GM03348 (cell line): ENCODE measurements at places on chromosomes 6 and 20.
A peak's percentile ranks its signal among the peaks of the same experiment; 100 is the strongest.

DNA sequence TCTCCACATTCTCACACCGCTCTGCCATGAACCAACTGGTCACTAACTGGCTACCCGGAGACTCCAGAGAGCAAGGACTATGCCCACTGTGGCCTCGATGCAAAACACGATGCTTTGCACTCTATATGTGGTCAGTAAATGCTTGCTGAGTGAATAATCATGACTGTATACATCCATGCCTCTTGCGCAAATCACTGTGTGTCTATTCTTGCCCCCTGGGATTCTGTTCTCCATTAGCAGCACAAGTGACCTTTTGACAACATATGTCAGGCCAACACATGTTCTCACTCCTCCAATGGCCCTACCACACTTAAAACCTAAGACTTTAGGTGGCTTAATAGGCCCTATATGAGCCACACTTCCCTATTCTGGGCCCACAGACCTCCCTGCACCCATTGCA is 16.9 kb downstream of the KIF16B start:
- no peak for DNase-seq

DNA sequence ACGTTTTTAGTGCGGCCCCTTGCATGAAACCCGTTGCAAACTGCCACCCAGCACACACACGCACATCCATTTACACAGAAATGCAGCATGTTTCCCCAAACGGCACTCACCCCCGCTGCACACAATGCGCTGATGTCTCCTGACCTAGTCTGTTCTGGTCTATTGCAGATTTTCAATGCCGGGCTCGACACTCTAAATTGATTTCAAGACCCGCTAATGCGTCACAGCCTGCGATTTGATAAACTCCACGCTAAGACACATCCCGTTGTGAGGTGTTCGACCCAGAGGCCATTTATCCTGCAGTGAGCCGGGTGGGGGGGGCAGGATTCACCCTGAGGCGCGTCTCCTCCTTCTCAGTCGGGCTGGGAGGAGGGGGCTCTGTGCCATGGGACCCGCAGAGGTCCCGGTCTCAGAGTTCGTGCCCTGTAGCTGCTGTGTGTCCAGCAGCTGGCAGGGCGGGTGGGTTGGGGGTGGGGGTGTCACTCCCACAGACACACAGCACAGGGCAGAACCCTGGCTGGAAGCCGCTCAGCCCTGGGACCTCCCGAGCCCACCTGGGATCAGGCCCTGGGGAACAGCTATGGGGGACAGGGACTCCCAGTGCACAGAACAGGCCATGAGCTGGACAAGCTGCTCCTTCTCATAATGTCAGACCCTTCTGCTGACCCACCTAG is 367.9 kb downstream of the PREX1 start:
- no peak for DNase-seq

DNA sequence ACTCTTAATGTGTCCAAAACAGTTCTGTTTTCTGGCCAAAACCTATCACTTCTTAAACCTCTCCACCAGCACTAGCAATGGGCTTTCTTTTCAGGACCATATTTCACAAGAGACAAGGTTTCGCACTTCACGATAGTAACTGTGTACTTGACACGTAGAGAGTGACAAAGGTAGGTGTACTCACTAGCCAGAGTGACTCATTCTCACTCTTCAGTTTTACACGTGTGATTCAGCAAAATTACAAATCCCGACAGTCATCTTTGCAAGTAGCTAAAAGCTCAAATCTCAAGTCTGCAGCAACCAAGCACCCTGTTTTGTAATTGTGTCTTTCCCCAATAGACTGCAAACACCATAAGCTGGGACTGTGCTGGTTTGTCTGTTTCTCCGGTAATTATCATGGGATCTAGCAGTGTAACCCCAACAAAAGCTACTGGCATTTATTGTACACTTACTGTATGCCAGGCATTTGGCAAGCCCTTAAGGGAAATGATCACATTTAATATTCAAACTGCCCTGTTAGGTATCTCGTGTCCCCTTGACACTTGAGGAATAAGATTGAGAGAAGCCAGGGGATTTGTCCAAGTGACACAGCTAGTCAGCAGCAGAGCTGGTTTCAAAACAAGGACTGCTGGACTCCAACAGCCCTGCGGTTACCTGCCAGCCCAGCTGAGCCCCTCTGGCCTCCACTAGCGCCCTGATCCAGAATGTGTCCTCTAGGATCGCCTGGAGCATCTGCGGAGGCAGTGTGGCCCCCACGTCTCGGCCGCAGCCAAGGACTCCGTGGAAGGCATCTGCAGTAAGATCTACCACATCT is 9.9 kb downstream of the PCIF1 start:
- DNase-seq: no peak

DNA sequence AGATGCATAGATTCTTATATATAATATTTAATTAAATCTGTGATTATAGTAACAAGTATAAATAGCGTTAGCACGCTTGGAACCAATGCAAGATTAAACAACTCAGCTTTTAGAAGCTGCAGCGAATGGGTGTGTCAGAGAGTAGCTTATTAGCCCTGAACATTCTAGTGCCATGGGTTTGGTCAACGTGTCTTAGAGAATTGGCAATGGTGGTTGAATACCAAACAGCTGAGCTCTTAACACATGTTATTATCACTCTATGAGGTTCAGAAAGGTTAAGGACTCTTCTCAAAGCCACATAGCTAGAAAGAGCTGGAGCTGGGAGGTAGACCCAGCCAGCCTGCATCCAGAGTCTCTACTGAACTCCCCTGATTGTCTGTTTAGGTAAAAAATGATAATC is 284.2 kb upstream of the CHD6 start:
- DNase-seq: no peak

GRCh38 chr20:21994203-21994602 is 288.7 kb downstream of the PAX1 start:
- no peak for DNase-seq

GRCh38 chr20:44494266-44494665 is 18.6 kb downstream of the TTPAL start:
- DNase-seq: peak; percentile 66

GRCh38 chr6:31652925-31653724 is 664 bp upstream of the BAG6 start:
- peak; percentile 91 for DNase-seq

DNA sequence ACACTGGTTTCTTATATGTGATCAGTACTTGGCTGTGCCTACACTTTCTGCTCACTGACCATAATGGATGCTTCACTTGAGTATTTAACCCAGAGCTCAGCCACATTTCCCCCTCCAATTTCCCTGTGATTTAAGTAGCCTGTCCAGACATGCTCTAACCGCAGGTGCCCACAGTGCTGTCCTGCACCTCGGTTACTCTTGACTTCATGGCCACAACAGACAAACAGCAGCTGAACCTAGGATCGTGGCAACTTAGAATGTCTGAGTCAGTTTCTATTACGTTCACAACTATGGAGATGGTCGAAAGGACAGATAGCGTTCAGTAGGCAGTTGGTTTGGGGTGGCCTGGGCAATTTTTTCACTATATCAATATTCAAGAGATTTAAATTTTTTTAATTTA is 306.9 kb upstream of the SGK1 start:
- no peak for DNase-seq

GRCh38 chr6:169579407-169580111 is 122.3 kb downstream of the WDR27 start:
- no peak for DNase-seq

DNA sequence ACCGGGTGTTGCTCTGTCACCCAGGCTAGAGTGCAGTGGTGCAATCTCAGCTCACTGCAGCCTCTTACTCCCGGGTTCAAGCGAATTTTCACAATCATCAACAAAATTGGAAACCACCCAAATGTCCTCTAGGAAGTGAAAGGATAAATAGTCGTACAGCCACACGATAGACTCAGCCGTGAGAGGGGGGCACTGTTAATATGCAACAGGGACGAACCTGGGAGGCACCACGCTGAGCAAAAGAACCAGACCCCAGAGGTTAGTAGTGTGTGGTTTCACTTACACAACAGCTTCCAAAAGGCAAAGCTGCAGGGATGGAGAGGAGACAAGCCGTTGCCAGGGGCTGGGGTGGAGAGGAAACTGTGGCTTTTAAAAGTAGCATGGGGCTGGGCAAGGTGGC is 30.1 kb upstream of the NTSR1 start:
- no peak for DNase-seq

DNA sequence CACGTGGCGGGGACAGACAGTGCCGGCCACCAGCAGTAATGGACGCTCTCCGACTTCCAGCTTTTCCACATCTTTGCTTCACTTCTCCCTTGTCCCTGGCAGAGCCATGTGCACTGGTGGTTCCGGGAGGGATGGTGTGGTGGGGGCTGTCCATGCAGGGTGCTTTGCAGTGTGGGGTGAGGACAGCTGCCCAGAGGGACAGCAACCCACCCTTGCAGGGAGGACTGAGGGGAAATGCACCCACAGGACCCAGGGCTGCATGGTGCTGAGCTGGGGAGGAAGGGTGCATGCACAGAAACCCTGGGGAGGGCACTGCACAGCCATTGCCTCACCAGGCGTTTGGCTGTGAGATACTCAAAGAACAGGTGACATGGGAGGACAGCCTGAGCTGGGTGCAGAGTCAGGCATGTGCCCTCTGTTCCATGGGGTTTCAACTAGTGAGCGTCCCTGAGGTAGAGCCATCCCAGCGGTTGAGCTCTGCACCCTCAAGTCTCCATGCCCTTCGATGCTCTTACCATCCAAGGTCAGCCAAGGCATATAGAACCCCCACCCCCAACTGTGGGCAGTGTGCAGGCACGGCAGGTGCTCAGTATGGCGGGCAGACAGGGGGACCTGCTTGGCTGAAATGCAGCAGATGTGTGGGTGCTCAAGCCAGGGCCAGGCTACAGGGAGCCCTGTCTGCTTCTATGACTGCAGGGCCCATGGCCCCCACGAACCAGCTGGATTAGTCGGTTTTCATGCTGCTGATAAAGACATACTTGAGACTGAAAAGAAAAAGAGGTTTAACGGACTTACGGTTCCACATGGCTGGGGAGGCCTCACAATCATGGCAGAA is 239.7 kb downstream of the TTLL2 start:
- DNase-seq: no peak

DNA sequence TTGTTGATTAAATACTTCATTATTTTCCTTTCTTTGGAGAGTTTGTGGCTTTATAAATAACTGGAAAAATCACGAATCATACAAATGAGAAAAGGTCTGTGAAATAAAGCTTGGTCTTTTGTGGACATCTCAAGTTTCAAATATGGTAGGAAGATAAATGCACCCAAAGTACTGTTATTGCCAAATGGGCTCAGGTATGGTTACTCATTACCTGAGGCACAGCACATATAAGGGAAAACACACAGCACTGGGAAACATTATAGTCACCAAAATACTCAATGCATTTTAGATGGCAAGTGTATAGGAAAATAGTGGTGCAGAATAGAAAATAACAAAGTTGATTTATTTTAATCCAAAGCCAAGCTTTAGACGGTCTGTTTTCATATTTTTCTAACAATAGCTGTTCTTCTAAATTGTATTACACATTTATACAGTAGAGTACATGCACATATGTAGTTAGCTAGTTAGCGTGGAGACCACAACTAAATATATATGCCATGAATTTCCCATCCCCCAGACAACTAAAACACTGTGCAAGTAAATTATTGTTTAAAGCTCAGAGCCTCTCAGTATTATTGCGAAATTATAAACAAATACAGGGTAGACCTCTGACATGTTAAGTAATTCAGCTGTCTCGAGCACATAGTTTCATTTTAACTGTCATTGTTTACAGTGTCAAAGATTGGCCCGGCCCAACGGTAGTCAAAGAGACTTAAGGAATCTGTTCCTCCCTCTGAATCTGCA is 336.0 kb downstream of the SYNE1 start:
- no peak for DNase-seq

DNA sequence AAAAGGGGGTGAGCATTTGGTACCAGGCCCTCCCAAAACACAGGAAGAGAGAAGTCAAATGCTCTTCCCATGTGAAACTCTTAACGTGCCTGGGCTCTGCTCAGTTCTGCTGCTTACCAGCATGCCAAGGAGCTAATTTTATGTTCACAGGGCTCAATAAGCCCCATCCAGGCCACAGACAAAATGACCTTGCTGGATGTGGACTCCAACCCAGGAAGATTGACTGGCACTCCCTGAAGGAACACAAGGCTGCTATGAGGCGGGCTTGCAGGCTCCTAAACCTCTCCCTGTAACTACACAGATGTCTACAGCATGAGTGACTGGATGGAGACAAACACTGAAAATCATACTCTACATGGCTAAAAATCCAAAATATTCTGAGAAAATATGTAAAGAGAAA is 50.6 kb downstream of the CHD6 start:
- no peak for DNase-seq

- DNase-seq: no peak
Observed at GRCh38 chr6:136696238-136696637, 96.0 kb downstream of the MAP3K5 start.

- peak; percentile 60 for DNase-seq
Observed at GRCh38 chr6:158047127-158047518, 65.5 kb downstream of the SYNJ2 start.

- DNase-seq: no peak
Observed at GRCh38 chr20:49480236-49480635, 2.2 kb downstream of the KCNB1 start.

- DNase-seq: no peak
Observed at GRCh38 chr20:34420146-34420545, 57.1 kb downstream of the ITCH start.

- peak; percentile 45 for DNase-seq
Observed at GRCh38 chr6:149965194-149966020, 1.7 kb downstream of the ULBP1 start.

DNA sequence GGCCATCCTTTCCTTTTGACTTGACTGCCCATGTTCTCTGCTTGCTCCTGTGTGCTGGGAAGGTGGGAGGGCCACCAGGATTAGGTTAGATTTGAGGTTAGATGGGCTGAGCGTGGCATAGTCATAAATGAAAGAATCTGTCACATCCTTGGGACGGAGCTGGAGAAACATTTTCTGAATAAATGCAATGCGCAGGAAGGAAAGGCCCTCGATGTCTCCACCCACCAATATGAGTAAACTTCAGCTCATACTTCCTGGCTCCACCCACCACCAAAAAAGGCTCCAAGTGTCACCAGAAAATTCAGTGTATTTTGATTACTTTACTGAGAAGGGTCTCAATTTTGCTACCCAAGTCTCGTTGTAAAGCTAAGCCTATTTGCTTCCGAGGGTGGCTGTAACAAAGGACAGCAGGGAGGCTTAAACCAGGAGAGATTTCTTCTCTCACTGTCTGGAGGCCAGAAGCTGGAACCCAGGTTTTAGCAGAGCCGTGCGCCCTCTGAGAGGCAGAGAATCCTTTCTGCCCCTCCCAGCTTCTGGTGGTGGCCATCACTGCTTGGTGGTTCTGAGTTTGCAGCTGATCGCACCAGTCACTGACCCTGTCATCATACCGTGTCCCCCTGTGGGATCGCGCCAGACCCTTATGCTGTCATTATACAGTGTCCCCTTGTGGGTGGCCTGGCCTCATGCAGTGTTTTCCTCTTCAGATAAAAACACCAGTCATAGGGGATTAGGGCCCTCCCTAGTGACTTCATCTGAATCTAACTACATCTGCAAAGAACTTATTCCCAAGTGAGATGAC is 137.8 kb downstream of the TTLL2 start:
- DNase-seq: no peak

DNA sequence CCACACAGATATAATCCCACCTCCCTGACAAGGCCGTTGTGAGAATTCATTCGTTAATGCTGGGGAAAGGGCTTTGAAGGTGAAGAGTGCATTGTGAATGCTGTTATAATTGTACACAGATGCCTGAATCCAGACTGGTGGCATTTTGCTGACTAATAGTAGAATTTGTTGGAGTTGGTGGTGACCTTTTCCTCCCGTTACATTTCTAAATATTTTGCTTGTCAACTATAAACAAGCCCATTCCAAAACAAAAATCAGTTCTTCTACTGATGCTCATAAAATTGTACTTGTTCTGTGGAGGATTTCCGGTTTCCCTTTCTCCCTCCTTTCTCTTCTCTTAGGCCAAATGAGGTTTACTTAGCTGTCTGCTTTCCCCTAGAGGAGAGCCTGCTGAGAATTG is 253.1 kb upstream of the SUPT3H start:
- DNase-seq: peak; percentile 33
